ENCODE measurements at places on chromosomes 11 and 22.

DNA sequence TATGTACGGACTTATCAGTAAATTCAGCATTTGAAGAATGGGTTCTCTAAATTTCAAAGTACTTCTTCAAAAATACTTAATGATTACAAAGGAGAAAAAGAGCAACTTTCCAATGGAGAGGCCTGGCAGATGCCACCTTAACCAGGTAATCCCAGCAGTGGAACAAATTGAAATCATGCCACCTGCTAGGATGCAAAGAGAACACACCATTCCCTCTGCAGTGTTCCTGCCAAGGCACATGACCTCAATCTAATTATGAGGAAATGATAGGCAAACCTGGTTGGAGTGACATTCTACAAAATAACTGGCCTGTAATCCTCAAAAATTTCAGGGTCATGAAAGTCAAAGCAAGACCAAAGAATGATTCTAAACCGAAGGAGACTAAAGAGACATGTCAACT is 21.5 kb downstream of the TNRC6B start:
- DNase-seq: no peak

GRCh38 chr11:119617340-119617713 is 111.7 kb downstream of the NECTIN1 start:
- DNase-seq: no peak

DNA sequence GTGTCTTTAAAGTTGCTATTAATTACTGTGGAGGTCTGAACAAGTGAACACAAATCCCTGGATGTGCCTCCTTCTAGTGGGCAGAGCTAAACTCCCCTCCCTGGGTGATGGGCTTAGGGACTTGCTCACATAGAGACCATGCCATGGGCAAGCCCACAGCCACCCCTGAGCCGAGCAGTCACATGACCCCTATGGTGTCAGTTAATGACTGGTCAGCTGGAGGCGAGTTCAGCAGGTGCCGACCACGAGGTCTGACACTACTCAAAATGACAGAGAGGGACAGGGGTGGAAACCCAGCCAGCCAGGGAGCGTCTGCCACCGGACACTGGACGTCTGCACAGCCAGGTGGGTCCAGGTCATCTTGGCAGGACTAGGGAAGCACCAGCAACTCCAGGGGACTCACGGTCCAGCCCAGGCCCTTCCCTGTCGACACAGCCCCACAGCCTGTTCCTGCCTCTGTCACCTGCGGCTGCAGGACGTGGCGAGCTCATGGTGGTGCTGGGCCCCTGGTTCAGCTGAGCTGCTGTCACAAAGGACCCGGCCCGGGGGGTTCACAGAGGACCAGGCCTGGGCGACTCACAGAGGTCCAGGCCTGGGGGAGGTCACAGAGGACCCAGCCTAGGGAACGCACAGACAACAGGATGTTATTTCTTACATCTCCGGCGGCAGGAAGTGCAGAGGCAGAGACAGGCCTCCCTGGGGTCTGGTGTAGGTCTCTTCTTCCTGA is 135.0 kb downstream of the BRD1 start:
- no peak for DNase-seq

GRCh38 chr11:61700212-61700611 is 20.0 kb downstream of the DAGLA start:
- no peak for DNase-seq

DNA sequence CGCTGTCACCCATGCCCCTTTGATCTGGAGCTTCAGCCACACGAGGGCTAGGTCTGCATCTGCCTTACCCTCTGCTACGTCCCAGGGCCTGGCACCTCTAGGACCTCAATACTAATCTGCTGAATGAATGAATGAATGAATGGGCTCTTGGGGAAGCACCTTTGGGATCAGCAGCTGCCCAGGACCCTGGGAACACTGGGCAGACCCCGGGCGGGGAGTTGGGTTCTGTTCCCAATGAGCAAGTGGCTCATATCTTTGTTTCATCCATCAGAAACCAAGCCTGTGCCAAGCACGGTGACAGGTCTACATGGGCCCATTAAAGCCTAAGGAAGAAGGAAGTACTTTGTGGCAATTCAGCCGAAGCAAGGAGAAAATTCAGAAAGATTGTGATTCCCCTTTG is 41.5 kb upstream of the SHISAL1 start:
- DNase-seq: no peak

GRCh38 chr22:48968201-48968959 is 859.3 kb downstream of the BRD1 start:
- DNase-seq: no peak

- DNase-seq: no peak
Observed at GRCh38 chr11:95222817-95223216, 8.2 kb downstream of the SESN3 start.

DNA sequence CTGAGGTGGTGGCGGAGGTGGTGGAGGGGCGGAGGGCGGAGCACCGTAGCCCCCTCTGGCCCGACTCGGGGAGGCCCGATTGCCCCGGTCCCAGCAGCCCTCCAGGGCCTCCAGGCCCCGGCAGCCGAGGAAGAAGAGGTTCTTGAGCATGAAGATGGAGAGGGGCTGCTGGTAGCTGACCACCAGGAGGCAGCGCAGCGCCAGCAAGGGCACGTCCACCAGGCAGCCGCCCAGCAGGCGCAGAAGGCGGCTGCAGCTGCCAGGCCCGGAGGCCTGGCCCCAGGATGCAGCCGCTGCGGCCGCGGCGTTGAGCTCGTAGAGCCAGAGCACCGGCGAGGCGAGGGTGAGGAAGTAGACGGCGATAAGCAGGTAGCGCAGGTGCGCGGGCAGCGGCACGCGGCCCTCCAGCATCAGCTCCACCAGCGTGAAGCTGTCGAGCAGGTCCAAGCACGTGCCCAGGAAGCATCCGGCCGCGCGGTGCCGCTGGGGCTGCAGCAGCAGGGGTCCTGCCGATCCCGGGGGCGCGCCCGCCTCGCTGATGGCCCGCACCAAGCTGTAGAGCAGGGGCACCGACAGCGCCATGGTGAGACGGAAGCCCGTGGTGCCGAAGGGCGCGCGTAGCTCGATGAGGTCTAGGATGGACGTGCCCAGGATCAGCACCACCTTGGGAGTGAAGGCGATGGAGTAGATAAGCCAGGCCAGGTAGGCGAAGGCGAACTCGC is 1.5 kb downstream of the TMEM121B start:
- no peak for DNase-seq

GRCh38 chr11:117782101-117782500 is 14.9 kb downstream of the DSCAML1 start:
- DNase-seq: no peak
